ENCODE measurements at places on chromosomes 12 and 14.

- no peak for DNase-seq
Measured at GRCh38 chr12:39771456-39771855, 151.9 kb upstream of the ABCD2 start.

DNA sequence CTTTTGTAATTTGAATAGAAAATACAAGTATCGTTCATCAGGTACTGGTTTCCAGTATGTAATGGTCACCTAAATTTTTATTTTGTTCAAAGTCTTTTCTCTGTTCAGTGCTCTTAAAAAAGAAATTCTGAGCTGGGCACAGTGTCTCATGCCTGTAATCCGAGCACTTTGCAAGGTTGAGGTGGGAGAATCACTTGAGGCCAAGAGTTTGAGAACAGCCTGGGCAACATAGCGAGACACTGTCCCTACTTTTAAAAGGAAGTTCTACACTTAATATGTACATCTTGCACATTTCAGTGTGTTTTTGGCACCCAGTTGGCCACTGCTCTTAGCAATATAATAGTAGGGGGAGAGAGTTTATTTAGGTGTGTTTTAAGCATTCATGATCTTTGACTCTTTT, 27.9 kb downstream of the PCNX1 start:
- DNase-seq, result no peak

- DNase-seq, result no peak
Measured at GRCh38 chr12:108613548-108613947, 15.7 kb upstream of the TMEM119 start.

- DNase-seq, result no peak
Measured at GRCh38 chr12:80513211-80513610, 69.2 kb downstream of the PTPRQ start.

DNA sequence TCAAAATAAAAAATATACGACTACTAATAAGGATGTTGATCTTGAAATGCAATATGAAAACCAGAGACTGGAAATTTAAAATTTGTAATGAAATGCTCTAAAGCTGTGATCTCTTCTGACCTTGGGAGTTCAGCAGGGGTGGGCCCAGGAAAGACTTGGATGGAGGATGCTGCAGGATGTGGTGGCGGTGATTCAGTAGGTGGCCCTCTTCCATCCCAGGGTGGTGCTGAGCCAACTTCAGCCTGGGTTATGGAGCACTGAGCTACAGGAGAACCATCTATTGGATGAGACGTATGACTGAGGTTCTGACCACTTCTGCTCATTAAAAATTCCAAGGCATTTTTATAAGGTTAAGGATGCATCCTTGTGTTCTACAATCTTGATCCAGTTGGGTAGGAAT, 6.9 kb upstream of the PDE3A start:
- DNase-seq, result no peak
